HL-60 (cell line): ENCODE measurements at places on chromosomes 7 and 10.
A peak's percentile ranks its signal among the peaks of the same experiment; 100 is the strongest.

DNA sequence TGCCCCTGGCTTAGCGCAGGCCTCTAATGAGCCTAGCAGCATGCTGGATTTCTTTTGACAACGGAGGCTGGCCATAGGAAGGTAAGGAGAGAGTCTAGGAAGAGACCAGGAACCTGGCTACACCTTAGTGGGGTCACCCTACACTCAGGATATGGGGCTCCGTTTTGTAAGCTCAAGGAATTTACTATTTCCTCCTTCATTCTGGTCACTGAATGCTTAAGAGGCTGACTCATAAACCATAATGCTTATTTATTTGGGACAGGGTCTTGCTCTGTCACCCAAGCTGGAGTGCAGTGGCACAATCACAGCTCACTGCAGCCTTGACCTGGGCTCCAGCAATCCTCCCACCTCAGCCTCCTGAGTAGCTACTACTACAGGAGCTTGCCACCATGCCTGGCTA is 38.4 kb downstream of the CARD11 start:
- DNase-seq, result no peak

GRCh38 chr10:61778137-61778536 is 115.4 kb downstream of the CABCOCO1 start:
- DNase-seq, result no peak

GRCh38 chr10:80167471-80168161 is 35.1 kb downstream of the PLAC9 start:
- no peak for DNase-seq

DNA sequence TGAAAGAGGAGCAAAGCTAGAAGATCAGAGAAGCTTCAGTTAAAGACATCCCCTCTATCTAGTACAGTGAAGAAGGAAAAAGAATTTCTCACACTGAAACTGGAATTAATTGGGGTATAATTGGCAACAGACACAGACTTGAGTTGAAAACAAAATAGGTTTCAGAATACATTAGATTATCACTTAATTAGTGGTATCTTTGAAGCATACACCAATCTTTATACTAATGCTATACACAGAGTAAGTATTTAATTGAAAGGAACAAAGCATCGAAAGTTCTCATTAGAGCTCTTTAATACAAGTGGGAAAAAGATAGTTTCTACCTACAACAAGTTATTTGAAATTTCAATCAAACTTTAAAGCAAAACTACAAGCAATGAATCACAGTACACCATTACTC is 128.2 kb downstream of the THSD7A start:
- DNase-seq, result no peak

- DNase-seq, result no peak
Observed at GRCh38 chr10:25297466-25297865, 122.7 kb downstream of the GPR158 start.

DNA sequence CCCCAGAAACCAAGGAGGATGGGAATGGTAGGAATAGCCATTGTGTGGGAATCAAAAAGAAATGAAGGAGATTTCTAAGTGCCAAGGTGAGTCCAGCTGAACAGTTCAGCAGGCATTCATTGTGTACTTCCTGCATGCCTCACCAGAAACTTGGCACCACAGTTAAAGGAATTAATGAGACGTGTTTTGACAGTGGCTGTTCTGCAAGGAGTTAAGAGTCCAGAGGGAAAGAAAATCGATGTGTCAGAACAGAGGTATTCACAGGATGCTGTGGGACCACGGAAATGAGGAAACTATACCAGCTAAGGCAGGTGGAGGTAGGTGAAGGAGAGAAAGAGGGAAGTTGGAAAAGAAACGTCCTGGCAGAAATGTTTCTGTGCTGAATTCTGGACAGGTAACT is 78.1 kb downstream of the PRKCQ start:
- no peak for DNase-seq

GRCh38 chr7:131221061-131221460 is 106.6 kb upstream of the MKLN1 start:
- no peak for DNase-seq

DNA sequence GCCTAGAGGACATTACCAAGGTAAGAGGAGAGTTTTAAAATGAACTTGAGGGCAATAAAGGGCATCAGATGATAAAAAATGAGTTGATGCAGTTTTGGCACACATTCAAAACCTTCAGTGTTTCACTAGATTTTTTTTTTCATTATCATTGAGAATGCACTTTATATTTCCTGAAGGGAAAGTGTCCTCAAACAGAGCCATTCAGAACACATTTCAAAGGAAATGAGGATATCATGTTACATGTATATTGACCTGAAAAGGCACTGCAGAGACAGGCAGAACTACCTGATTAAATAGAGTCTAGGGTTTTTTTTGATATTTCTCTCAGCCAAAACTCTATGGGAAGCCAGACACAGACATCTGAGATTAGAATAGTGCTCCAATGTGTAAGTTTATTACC is 454.0 kb downstream of the NEBL start:
- DNase-seq, result no peak

DNA sequence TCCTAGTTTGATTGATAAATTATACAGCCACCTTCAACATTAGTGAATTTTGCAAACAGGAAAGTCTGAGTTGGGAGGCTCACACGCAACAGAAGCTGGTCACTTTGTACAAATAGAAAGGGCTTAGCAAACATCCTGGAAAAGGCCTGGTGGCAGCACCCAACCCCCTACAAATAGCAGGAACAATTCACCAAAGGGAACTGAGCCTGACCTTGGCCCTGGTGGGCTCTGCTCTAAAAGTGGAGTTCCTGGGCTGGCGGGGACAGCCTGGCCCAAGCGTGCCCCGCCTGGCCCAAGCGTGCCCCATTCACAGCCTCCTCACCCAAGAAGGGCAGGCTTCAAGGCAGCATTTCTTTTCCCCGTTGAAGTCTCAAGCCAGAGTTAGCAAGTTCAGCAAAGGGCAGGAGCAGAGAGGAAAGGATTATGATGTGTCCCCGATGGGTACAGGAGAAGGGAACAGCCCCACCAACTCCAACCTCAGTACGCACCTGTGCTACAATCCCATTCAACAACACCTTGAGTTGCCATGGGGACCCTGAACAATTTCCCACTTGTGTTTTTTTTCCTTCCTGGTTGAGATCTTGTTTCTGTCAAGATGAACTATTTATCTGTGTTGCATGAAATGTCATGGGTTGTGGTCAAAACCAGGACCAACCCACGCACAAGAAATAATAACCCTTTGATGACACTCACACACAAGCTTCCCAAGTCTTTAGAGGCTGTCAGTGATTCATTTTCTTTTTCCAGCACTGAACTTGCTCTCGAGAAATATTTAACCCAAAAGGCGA is 43.4 kb downstream of the RGS10 start:
- no peak for DNase-seq

DNA sequence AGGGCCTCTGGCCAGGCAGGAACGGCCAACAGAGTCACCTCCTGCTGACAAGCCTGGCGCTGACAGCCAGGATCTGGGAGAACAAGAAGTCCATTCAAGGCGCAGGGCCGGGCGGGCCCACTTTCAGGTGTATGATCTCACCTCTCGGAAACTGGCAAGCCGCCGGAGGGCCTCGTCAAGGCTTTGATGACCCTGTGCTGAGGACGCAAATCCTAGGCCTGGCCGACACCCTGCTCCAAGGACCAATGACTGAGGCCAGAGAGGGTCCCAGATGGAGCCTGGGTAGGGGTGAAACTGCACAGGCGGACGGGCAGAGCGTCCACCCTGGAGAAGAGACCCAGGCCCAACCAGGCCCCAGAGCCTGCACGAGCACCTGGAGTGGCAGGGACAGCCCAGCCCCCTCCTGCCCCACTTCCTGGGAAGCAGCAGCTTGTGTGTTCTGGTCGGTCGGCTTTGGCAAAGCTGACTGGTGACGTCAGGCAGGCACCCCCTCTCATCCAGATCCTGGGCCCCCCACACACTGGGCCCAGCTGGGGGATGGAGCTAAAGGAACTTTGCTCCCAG is 30.6 kb downstream of the MYL10 start:
- DNase-seq, result no peak

GRCh38 chr10:6470894-6471618 is 109.0 kb downstream of the PRKCQ start:
- DNase-seq, result no peak

- DNase-seq, result no peak
Observed at GRCh38 chr10:15730341-15730740, 10.6 kb upstream of the ITGA8 start.

DNA sequence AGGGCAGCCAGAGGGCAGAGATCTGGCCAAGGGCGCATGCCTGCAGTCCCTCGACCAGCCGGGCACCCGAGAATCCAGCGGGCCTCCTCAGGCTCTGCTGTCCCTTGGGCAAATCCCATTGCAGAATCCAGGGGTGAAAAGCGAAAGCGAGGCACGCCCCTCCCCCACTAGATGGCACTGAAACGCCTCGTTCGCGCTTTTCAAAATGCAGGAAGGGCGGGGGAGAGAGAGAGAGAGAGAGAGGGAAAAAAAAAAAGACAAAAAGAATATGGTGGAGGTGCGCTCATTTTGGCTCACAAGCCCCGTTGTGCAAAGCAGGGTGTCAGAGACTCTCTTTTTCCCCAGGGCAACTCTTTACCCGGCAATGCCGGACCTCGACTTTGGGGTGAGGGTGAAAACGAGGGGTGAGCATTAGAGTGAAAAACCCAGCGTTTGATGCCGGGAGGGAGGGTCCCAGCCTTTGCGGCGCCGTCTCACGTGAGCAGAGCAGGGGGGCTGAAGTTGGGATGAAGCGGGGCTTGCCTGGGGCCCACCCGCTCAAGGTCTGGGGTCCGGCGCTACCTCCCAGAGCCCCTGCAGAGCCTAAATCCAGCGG is 2.5 kb upstream of the TMEM178B start:
- DNase-seq, result peak; percentile 23

- DNase-seq, result peak; percentile 74
Observed at GRCh38 chr7:33050535-33051318, 11.8 kb downstream of the NT5C3A start.

DNA sequence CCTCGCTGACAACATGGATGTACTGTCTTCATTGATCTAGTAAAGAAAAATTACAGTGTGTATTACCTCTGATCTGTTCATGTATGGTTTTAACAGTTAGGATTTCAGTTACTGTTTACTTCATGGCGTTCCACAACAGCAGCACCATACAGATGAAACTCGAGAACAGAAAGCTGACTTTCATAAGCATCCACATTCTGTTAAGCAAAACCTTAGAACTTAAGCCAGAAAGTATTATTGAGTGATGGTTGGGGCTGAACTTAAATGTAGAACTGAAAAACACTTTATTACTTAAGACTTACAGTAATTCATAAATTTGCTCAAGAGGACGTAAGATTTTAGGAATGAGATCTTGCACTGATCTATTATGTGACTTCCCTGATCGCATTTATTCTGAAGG is 3.7 kb downstream of the MRPL32 start:
- DNase-seq, result no peak

DNA sequence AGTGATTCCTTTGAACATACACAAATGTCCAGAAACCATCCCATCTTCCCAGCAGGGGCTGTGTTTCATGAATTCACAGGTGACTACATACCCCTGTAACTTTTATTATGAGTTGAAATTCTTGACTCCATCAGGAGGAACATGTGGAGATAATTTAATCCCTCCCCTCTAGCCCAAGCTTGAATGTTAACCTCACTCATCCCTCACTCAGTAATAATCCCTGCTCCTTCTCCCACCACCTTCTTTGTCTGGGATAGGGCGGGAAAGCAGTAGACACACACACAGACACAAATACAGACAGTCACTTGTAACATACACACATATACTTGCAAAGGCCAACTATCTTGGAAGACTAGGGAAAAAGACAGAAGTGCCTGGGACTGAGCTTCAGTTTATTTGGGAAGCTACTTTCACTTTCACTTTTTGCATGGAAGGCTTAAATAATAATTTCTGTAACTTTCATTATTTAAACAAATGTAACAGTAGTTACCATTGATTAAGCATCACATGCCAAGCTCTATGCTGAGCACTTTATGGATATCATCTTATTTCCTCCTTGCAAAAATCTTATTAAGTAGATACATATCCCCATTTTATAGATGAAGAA is 7.3 kb downstream of the AASS start:
- no peak for DNase-seq

DNA sequence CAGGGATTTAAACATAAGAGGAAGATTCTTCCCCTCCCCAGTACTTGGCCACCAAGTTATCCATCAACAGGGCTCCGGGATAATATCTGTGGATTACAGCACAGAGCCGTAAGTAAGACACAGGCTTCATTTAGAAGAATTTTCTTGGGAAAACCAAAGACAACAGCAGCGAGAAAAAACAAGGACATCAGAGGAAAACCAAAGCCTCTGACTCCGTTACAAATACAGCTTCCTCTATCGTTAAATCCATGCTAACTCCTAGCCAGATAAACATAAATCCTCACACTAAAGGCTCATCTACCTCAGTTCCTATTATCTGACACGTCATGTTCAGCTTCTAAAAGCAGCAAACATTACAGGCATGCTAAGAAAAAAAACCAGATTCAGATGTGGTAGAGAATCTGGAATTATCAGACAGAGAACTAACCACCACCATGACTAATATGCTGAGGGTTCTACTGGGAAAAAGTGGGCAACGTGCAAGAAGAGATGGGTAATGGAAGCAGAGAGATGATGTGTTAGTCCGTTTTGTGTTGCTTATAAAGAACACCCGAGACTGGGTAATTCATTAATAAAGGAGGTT is 48.4 kb downstream of the BRI3 start:
- no peak for DNase-seq

GRCh38 chr7:17103170-17103569 is 195.3 kb upstream of the AHR start:
- DNase-seq, result no peak

- DNase-seq, result no peak
Observed at GRCh38 chr7:138944592-138944991, 36.6 kb downstream of the KIAA1549 start.

- DNase-seq, result no peak
Observed at GRCh38 chr10:67088036-67088435, 162.2 kb downstream of the LRRTM3 start.

- no peak for DNase-seq
Observed at GRCh38 chr10:34292675-34293074, 522.4 kb downstream of the PARD3 start.

DNA sequence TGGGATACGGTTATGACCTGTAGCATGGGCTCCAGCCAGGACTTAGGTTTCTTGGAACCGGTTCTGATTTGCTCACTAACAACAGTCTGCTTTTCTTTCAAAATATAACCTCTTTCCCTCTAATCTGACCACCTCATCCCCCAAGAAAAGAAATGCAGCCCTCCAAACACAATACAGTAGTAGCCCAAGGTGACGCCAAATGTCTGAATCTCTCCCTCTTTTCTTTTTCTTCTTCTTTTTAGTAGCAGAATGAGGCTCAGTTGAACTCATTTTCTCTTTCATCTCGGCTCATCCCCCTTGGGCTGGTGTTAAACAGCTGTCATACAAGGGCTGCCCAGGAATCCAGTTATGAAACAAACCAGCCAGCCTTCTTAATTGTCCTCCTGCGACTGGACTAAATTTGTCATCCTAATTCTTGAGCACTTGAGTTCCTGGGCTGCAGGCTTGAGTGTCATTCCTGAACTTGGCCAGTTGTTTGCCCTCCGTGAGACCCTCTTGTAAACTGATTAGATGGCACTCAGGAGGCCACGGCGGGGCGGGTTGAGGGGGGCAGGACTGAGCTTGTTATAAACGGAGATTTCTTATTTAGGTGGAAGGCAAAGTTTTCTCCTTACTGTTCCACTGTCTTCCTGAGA is 94.8 kb downstream of the SORCS3 start:
- no peak for DNase-seq
